H54 (cell line): ENCODE measurements at places on chromosomes 3 and 15.

- DNase-seq, result no peak
Observed at GRCh38 chr3:149417727-149418126, 40.3 kb upstream of the TM4SF1 start.

GRCh38 chr15:99210334-99210733, 39.0 kb downstream of the TTC23 start:
- DNase-seq, result no peak

DNA sequence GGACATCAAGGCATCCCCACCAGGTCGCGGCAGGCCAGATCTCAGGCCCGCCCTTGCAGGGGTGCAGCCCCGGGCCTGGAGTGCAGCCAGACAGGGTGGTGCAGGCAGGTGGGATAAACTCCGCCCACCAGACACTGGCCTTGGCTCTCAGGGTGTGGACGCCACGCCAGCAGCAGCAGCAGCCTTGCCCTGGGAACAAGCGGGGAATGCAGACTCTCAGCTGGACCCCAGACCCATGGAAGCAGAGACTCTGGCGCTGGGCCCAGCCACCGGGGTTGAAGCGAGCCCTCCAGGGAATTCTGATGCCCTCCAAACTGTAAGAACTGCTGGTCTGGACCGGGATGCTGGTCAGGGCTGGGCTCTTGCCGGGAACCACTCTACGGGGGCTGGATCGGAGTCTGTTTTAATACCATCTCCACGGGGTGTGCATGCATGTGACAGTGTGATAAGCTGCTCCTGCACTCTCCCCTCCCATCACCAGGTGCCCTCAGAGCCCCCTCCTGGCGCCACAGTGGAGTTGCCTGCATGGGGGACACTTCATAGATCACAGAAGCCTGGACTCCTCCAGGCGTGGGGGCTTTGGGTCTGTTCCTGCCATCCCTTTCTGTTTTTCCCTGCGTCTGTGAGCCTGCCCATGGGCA, 142.7 kb downstream of the NSMCE3 start:
- no peak for DNase-seq

- no peak for DNase-seq
Observed at GRCh38 chr3:58203541-58203940, 7.2 kb downstream of the DNASE1L3 start.
